A549 treated with CpdA at 1 μM for 4 hours (cell line): ENCODE measurements at places on chromosomes 5 and 9. TPM values are rescaled to one million over a fixed set of nuclear protein-coding genes. Genes with fewer than 3 reads are reported as not detected.

SPTLC1 gene
- 58.4 to 76.2 TPM (median 63.7 TPM) in 5 replicates for total RNA-seq

ELP1 gene
- 20.1 to 21.9 TPM (median 20.7 TPM) in 5 replicates for total RNA-seq

SPINK4 gene
- not detected in 5 replicates for total RNA-seq

SAXO1 gene
- total RNA-seq: not detected in 5 replicates

SPATA31A3 gene
- not detected in 5 replicates for total RNA-seq

GRM6 gene
- not detected in 5 replicates for total RNA-seq

ASS1 gene
- 15.9 to 17.6 TPM (median 16.7 TPM) in 5 replicates for total RNA-seq

COL5A1 gene
- 33.0 to 64.6 TPM (median 55.0 TPM) in 5 replicates for total RNA-seq

ZFP37 gene
- 1.4 to 2.9 TPM (median 1.7 TPM) in 5 replicates for total RNA-seq

RLN1 gene
- total RNA-seq: not detected in 5 replicates

PCSK1 gene
- 0.22 to 0.73 TPM (median 0.30 TPM) in 5 replicates for total RNA-seq

OR1Q1 gene
- total RNA-seq: 0.06 TPM in 1 of 5 replicates, not detected in the others

PANK3 gene
- total RNA-seq: 16.4 to 21.3 TPM (median 20.1 TPM) in 5 replicates

DNAJC25 gene
- total RNA-seq: 10.4 to 13.0 TPM (median 11.0 TPM) in 5 replicates

TSSK1B gene
- not detected in 5 replicates for total RNA-seq

DAPK1 gene
- total RNA-seq: 12.9 to 20.8 TPM (median 17.9 TPM) in 5 replicates

WNT8A gene
- total RNA-seq: not detected in 5 replicates

NRG2 gene
- total RNA-seq: 1.7 to 2.5 TPM (median 1.9 TPM) in 5 replicates

IER5L gene
- total RNA-seq: 36.0 to 86.1 TPM (median 78.9 TPM) in 5 replicates

TEK gene
- total RNA-seq: 0.03 to 0.08 TPM (median 0.06 TPM) in 5 replicates

LTC4S gene
- total RNA-seq: 0.16 TPM in 1 of 5 replicates, not detected in the others

INIP gene
- 13.6 to 34.0 TPM (median 17.0 TPM) in 5 replicates for total RNA-seq

LRRC70 gene
- 0.10 to 0.19 TPM (median 0.16 TPM) in 4 of 5 replicates, not detected in the other for total RNA-seq

TEX10 gene
- total RNA-seq: 28.0 to 32.2 TPM (median 30.3 TPM) in 5 replicates

FOXD4 gene
- 0.29 to 0.59 TPM (median 0.53 TPM) in 5 replicates for total RNA-seq

IFNA13 gene
- not detected in 5 replicates for total RNA-seq

FOXD4L5 gene
- 0.05 to 0.12 TPM (median 0.06 TPM) in 3 of 5 replicates, not detected in the others for total RNA-seq

IRGM gene
- total RNA-seq: 0.13 to 0.40 TPM in 2 of 5 replicates, not detected in the others

C5orf58 gene
- not detected in 5 replicates for total RNA-seq

CCNI2 gene
- total RNA-seq: 0.09 to 0.36 TPM (median 0.11 TPM) in 4 of 5 replicates, not detected in the other

SPATA31A7 gene
- total RNA-seq: not detected in 5 replicates

TRIO gene
- 95.1 to 115 TPM (median 98.1 TPM) in 5 replicates for total RNA-seq

TLX3 gene
- not detected in 5 replicates for total RNA-seq

RGMB gene
- total RNA-seq: 6.6 to 8.7 TPM (median 8.1 TPM) in 5 replicates

AHRR gene
- 2.9 to 3.5 TPM (median 3.3 TPM) in 5 replicates for total RNA-seq

C9 gene
- 0.02 TPM in 1 of 5 replicates, not detected in the others for total RNA-seq

ECSCR gene
- not detected in 5 replicates for total RNA-seq

LRRTM2 gene
- not detected in 5 replicates for total RNA-seq

IFNB1 gene
- not detected in 5 replicates for total RNA-seq

IRX4 gene
- total RNA-seq: 0.15 to 0.29 TPM (median 0.26 TPM) in 5 replicates

BAAT gene
- 0.47 to 0.79 TPM (median 0.58 TPM) in 5 replicates for total RNA-seq

ABO gene
- not detected in 5 replicates for total RNA-seq

PLAC8L1 gene
- total RNA-seq: 0.27 to 0.41 TPM in 2 of 5 replicates, not detected in the others

IL3 gene
- total RNA-seq: not detected in 5 replicates

FGFR4 gene
- total RNA-seq: 18.9 to 25.5 TPM (median 23.5 TPM) in 5 replicates

CDKN2A gene
- total RNA-seq: 0.13 TPM in 1 of 5 replicates, not detected in the others

CRB2 gene
- 0.05 to 0.09 TPM (median 0.06 TPM) in 5 replicates for total RNA-seq

SLC4A9 gene
- 0.01 TPM in 1 of 5 replicates, not detected in the others for total RNA-seq

SLCO6A1 gene
- not detected in 5 replicates for total RNA-seq
